ENCODE measurements at places on chromosomes 3 and 15.
A peak's percentile ranks its signal among the peaks of the same experiment; 100 is the strongest.

DNA sequence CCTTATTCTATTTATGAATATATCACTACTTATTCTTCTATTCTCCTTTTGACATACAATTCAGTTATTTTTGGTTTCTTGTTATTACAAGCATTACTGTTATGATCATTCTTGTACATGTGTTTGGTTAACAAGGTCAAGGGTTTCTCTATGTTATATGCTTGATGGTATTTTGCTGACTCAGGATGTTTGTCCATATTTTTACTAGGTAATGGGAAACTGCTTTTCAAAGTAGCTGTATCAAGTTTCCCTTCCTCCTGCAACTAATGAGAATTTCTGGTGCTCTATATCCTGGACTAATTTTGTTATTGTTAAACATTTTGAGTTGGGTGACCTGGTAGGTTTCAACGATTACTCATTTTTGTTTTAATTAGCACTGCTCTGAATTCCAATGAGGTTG, 841.0 kb downstream of the OTOL1 start:
- DNase-seq: no peak

DNA sequence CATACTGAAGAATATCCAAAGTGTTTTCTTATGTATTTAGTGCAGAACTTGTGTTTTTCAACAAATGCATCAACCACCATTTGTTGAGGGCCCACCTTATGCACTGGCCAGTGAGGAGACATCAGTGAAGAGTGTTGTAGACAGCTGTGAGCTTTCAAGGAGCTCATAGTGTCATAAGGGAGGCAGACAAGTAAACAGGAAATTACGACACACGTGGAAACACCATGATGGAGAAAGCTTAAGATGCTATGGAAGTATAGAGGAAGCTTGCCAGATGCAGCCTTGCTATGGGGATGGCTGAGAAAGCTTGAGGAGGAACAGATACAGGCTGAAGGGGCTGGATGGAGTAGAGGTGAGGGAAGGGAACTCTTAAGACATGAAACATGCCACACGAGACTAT, 50.8 kb upstream of the PSMD6 start:
- no peak for DNase-seq

DNA sequence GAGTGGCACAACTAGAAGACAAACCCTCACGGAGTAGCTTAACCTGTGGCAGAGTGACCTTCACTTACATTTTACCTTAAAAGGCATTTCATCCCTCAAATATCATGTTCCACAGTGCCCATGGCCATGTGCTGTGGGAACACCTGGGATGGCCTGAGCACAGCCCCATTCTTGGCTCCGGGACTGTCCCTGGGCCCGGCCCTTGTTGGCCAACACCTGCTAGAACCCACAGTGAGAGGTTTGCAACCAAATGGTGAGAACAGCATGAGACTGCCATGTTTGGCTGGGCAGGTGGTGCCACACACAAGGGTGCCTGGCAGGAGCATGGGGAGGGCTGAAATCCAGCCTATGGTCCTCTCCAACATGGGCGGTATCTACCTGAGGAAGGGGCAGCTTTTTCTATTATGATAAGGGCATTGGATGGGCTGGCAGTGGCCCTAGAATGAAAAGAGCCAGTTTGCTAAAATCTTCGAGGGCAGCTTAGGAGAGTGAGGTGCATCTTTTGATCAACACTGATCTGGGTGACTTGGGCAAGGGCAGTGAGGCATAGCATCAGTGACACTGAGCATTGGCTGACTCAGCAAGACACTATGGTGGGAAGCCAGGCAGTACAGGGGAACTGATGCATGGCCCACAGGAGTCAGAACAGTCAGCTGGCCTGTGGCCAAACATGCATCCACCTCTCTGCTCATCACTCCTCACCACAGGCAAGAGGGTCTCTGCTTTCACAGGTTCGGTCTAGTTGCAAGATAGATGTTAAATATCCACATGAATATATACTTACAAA, 53.9 kb downstream of the SYNM start:
- DNase-seq: no peak

DNA sequence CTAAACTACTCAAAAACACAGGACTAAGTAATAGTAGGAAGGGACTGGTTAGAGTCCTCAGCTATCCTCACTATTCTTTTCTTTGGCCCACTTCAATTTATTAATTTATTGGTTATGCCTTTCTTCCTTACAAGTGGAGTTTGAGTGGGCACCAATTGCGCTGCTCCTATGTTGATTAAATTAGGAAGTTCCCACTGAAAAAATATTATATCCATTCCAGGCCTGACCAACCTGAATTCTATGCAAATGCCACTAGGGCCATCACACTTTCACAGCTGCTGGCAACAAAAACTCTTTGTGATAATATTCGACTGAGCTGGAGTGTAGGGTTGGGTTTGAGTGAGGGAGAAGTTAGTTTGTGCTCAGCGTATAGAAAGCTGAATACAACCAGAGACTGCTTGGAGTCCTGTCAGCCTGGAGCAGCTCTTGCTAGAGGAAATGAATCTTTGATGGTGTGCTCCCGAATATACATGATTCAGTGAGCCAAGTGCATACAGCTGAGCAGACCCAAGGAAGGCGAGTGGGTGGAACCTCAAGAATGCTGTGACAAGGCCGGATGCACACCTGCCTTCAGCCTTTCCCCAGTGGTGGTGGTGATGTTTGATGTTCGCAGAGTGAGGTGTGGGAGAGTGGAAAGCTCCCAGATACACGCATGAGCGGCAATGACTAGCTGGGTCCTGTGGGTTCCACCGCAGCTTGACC, 1.5 kb downstream of the ARHGEF3 start:
- peak; percentile 86 for DNase-seq

DNA sequence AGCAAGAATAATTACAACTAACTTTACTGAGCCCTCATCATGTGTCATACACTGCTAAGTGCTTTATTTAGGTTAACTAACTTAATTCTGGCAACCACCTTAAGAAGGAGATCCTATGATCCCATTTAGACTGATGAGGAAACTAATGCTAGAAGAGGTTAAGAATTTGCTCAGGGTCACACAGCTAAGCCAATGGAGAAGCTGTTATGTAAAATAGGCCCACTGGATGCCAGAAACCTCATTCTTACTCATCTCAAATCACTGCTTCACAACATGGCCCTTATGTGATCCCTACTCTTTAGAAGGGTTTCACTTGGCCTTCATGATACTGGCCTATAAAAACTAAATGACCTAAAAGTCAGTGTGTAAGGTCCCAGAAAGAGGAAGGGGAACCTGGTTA, 41.2 kb downstream of the IMPG2 start:
- no peak for DNase-seq

DNA sequence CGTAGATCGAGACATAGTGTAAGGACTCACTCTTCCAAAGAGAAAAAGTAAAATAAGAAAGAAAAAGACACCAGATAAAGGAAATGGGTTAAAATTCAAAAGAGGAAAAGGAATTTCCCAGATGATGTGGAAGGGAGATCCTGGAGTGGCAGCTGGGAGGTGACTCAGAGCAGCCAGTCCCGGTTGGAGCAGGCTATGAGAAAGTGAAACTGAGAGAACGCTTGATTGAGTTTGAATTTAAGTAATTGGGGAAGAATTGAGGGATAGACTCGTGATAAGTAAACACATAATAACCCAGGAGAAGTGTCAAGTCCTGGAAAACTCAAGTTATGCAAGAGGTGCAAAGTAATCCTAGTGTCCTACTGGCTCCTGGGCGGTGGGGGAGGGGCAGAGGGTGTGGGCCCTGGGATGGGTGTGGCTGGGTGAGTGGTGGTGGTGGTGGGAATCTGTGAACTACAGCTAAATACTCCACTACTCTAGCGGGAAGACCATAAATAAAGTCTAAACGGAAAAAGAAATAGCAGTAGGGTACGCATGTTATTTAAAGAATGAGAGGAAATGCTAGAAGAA, 1.2 kb downstream of the PRR20G start:
- no peak for DNase-seq

- no peak for DNase-seq
These were observed 93.9 kb upstream of the PHLDB2 start for GRCh38 chr3:111765136-111765535.

DNA sequence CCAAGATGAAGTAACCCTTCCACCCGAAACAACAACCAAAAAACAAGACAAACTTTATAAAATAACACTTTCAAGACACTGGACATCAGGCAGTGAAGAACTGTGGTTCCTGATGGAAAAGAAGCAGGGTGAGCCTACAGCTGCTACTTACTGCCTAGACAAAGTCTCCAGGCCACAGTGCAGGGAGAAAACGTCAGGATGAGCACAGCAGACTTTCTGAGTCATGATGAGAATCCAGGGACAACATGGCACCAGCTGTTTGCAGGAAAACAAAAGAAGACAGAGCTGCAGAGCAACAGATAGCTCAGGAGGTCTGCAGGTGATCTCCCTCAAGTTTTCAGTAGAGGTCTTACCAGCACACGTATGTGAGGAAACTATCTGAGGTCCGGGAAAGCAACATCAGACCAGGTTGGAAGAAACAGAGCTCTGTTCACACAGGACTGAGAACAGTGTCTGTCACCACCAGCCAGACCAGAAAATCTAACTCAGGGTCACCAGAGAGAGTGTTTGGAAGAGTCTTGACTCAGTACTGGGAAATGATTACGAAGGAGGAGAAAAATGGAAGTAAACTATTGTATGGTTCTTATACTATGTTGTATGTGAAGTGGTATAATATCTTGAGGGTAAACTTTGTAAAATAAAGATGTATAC, 108.9 kb downstream of the ANO10 start:
- DNase-seq: no peak

DNA sequence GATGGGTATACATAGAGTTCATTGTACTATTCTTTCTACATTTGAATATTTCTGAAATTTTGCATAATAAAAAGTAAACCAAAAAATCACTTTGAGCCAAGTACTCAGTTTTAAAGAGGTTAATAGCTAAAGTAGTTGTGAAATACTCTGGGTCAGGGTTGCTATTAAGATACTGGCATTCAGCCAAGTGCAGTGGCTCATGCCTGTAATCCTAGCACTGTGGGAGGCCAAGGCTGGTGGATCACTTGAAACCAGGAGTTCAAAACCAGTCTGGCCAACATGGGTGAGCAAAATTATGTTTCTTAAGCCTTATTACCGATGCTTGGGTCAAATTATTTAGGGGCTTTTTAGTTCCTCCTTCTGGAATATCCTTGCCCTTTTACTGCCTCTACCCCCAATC, 122.0 kb upstream of the MELTF start:
- no peak for DNase-seq

DNA sequence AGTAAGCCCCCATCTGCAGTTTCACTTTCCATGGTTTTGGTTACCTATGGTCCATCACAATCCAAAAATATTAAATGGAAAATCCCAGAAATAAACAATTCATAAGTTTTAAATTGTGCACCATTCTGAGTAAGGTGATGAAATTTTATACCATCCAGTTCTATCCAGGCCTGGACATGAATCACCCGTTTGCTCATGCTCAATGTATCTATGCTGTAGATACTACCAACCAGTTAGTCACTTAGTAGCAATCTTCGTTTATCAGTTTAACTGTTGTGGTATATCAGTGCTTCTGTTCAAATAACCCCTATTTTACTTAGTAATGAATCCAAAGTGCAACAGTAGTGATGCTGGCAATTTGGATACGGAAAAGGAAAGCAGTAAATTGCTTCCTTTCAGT, 381.9 kb upstream of the AGTR1 start:
- DNase-seq: no peak

GRCh38 chr15:69756440-69756839, 303.8 kb downstream of the RPLP1 start:
- DNase-seq: no peak

DNA sequence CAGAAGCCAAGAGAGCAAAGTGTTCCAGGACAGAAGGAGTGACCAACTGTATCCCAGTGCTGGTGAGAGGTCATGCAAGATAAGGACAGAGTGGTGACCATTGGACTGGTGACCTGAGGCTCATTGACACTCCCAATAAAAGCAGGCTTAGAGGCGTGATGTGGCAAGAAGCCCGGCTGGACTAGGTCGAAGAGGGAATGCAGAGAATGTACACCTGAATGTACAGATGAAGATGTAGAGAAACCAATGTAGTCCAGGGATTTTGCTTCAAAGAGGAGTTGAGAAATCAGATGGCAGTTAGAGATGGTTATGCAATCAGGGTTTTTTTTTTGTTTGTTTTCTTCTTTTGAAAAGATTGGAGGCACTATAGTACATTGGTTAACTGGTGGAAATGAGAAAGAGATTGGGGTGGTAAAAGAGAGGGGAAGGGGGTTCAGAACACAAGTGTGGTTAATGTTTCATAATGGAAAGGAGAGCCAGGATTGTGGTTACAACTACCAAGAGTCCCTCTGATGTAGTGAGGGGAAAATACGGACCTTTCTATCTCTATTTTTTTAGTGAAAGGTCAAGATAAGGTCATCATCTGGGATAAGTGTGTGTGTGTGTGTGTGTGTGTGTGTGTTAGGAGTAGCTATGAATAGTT, 23.3 kb downstream of the ST3GAL6 start:
- no peak for DNase-seq

GRCh38 chr15:92130906-92131305, 262.8 kb upstream of the ST8SIA2 start:
- no peak for DNase-seq

- DNase-seq: no peak
These were observed 22.2 kb downstream of the MESD start for GRCh38 chr15:80967451-80967850.

GRCh38 chr3:46462511-46462910, 2.2 kb downstream of the LTF start:
- no peak for DNase-seq

DNA sequence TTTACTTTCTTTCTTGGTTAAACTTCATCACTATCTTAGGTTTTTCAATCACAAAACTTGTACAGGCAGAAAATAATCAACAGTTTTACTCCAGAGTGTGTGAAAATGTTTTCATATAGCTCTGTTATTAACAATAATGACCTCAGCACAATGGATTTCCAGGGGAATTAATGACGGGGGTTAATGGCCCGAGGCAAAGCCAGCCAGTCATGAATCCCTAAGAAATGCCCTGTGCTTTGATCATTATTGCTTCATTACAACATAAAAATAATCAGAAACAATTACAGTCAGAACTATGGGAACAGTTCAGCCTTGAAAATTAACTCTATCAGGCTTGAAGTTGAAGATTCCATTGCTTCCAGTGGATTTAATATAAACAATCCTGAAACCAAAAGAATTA, 875.4 kb downstream of the ROBO2 start:
- no peak for DNase-seq

DNA sequence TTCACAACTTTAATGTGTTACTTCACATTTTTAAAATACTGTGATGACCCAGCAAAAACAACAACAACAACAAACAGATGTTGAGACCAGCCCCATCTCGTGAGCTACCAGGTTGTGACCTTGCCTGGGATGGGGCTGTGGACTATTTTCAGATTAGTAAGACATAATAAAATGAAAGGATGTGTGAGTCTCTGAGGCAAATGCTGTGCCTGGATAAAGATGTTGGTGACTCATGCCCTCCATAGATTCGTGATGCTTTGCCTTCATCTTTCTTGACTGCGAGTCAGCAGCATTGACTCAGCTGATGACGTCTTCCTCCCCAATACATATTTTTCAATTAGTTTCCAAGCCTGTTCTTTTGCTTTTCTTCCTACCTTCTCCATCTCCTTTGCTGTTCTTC, 453.0 kb upstream of the CFAP20DC start:
- peak; percentile 23 for DNase-seq

GRCh38 chr15:62125773-62126172, 39.3 kb downstream of the C2CD4B start:
- no peak for DNase-seq
